ENCODE measurements at places on chromosomes 12 and 14.
A peak's percentile ranks its signal among the peaks of the same experiment; 100 is the strongest.

DNA sequence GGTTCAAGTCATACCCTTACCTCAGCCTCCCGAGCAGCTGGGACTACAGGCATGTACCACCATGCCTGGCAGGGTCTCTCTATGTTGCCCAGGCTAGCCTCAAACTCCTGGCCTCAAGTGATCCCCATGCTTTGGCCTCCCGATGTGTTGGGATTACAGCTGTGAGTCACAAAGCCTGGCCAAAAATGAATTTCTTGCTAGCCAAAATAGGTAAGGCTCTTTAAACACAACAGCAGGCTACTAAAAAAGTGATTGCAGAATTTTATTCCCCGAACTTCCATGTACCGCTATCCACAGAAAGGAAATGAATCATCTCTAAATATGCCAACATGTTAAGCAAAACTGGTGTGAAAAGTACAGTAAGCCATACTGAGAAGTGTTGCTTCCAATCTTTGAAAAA, 50.6 kb downstream of the WDHD1 start:
- DNase-seq = no peak

GRCh38 chr14:90656973-90657372, 159.3 kb downstream of the TTC7B start:
- DNase-seq = no peak

- no peak for DNase-seq
Measured at GRCh38 chr14:68937471-68938270, 41.4 kb downstream of the ACTN1 start.

- no peak for DNase-seq
Measured at GRCh38 chr14:65585216-65585615, 172.7 kb downstream of the FUT8 start.

GRCh38 chr14:100906420-100906819, 2.9 kb upstream of the RTL1 start:
- DNase-seq = no peak

DNA sequence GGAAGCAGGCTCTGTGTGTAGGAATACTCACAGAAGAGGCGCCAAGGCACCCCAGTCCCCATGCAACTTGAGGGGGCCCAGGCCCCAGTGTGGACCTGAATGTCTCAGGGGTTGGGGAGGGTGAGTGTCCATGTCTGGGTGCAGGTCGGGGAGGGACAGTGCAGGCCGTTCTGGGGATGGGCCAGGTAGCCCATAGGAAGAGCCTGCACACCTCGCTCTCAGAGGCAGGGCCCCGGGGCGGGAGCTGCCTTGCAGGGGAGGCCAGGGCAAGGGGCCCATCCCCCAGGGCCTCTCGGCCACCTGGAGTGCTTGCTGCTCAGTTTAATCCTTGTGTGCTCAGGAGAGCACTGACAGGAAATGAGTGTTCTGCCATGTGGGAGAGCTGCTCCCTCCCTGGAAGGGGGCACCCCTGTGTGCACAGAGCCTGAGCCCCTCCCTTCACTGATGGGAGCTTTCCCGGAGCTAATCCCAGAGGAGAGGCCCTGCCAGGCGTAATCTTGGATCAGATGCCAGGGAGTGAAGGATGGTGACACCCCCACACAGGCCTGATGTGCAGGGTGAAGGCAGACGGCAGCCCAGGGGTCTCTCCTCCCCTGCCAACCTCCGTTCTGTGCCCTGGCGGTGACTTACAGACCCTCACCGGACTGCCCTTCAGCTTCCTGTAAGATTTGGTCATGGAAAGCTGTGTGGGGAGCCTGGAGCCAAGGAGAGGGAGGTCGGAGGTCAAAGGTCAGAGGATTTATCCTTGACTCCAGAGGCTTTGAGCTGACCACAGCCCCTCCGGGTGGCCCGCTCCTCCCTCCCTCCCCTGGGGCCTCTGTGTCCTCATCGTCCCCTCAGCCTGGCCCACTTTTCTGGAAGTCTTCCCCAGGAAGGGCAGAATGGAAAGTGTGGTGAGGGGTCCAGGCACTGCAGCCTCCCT, 24.4 kb upstream of the FBRSL1 start:
- no peak for DNase-seq

DNA sequence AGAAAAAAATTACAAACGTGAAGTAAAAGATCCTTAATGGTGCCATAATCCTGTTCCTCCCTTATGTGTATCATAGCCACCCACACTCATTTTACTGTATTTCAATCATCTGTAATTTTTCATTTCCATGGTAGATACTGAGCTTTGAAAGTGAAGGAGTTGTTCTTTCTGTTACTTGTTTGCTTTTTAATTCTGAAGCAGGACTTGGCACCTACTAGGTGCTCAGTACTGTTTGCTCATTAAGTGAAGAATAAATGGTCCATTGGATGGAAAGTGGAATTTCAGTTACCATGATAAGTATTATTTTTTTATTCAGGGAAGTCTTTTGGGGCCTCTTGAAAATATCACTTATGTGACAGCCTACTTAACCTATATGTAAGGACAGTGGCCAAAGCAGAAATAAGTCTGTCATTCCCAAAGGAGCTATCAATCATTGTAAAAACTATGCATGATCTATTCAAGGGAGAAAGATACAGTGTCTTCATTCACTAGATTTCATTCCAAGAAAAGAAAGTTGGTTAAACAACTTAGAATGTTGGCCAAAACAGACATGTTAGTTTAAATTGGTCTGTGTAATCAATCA, 1244.4 kb upstream of the SEL1L start:
- no peak for DNase-seq

- DNase-seq = no peak
Measured at GRCh38 chr12:121748571-121749265, 36.2 kb downstream of the TMEM120B start.

- DNase-seq = no peak
Measured at GRCh38 chr12:2607881-2608607, 186.7 kb upstream of the FKBP4 start.

DNA sequence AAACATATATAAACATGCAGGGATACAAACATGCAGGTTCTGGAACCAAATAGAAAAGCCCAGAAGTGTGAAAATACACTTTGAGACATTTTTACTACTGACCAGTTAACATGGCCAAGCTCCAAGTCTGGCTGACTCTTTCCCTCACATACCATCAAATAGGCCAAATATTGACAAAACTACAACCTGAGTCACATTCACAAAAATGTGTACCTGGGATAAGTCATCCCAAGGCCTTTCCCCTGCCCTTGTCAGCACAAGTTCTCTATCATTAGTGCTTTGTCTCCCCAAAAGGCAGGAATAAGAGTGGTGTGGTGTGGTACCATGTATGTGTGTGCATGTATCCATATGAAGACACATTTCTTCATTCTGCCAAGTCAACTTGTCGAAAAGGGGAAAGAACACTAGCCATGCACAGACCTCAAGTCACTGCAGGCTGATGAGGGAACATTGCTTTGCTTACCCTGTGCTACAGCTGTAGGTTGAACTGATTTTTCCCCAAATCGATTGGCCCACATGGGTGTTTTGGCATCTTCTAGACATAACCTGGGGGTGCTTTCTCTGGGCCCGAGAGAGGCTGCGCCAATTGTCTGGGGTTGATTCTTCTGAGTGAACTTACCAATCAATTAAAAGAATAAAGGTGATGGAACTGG, 14.9 kb downstream of the HOXC4 start:
- DNase-seq = no peak

GRCh38 chr12:1811281-1811947, 9.0 kb upstream of the LRTM2 start:
- DNase-seq = no peak

GRCh38 chr12:92493816-92494215, 209.0 kb upstream of the PLEKHG7 start:
- no peak for DNase-seq

GRCh38 chr14:20110438-20110837, at the start of gene OR4K17:
Gene OR4K17 (plus strand): TSS chr14:20110739. CDS start chr14:20117500, 6,761 bp downstream.
- no peak for DNase-seq

DNA sequence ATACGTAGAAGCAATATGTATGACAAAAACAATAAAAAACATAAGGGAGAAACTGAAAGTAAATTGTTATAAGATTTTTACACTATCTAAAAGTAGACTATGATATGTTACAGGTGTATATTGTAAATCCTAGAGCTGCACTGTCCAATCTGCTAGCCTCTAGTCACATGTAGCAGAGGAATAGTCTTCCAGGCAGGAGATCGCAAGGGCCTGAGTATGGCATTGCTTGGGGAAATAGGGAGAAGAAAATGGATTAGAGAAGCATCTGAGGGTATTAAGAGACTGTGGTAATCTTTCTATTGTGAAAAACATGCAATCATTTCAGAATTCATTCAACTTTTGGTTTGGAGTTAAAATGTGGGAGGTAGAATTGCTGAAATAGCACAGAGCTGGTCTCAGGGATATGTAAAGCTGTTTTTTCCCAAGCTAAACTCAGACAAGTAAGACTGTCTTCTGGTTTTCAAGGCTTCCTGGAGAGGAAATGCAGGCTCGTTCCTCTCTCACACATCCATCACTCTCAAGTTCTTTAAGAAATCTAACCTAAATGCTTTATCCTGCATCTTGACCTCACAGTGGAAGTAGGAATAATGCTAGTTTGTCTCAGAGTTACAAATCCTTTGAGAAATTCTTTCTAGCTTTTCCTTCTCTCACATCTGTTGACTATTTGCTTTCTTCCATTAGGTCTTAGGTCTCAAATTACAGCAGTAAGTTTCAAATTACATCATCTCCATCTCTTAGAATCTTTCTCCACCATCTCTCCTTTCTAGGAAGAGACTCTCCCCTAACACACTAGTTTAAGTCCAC, 7.6 kb upstream of the CCDC184 start:
- no peak for DNase-seq

GRCh38 chr12:50828886-50829285, 13.8 kb upstream of the TMPRSS12 start:
- no peak for DNase-seq

DNA sequence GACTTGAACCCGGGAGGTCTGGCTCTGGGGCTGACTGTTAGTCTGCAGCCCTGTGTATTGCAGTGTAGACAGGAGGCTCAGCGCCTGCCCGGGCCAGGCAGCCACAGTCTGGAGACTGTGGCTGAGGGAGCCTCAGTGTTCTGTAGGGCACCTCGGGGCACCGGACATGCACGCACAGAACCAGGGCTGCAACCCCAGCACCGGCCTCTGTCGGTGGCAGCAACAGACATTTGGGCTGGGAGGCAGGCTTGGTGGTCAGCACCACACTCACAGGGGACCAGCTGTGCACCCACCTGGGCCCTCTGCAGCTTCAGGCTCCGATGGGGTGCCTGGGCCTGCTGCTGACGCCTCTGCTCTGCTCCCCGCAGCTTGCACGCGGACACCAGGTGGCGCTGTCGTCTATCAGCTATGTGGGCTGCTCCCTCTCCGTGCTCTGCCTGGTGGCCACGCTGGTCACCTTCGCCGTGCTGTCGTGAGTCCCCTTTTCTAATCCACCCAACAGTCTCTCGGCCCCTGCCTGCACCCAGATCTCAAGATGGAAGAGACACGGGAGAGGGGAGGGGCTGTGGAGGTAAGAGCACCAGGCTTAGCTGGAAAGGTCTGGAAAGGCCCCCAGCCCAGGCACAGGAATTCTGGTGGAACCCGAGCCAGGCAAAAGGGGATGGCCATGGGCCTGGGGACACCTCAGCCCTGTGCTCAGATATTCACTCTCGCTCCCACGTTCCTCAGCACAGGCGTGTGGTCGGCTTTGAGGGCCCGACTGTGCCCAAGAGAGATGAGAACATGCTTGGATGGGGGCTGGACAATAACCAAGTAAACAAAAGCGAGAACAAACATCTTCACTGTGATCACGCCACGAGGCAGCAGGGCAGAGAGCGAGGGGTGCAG, 151.0 kb downstream of the ADGRD1 start:
- DNase-seq = peak; percentile 81

DNA sequence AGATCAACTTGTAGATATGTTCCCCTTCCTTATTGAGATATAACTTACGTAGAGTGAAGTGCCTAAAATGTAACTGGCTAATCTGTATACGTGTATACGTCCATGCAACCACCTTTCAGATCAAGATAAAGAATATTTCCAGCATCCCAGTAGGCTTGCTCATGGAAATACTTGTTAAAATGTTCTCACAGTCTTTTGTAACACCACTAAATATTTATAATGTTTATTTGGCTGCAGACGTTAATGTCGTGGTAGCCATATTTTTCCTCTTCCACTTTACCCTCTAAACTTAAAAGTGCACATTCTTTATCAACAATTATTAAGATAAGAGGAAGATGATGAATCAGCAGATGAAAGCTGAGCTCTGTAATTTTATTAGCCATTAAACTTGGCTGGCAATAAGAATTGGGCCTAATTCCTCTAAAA, 447.4 kb downstream of the AEBP2 start:
- DNase-seq = no peak

DNA sequence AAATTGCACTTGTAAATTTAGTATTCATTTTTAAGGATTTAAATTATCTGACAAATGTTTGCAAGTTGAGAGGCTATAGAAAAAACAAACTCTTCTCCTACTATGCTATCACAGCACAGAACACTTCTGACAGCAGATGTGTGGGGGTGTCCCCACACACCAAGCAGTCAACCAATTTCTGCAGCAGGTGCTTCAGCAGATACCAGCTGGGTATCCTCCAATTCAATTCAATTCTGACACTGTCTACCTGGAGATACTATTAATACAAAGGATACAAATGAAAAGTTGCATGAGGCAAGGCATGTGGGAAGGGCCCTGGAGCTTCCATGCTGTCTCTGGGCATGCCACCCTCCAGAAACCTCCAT, 35.1 kb downstream of the PCNX1 start:
- DNase-seq = no peak

- DNase-seq = peak; percentile 15
Measured at GRCh38 chr12:131755305-131756113, 44.6 kb downstream of the SFSWAP start.

DNA sequence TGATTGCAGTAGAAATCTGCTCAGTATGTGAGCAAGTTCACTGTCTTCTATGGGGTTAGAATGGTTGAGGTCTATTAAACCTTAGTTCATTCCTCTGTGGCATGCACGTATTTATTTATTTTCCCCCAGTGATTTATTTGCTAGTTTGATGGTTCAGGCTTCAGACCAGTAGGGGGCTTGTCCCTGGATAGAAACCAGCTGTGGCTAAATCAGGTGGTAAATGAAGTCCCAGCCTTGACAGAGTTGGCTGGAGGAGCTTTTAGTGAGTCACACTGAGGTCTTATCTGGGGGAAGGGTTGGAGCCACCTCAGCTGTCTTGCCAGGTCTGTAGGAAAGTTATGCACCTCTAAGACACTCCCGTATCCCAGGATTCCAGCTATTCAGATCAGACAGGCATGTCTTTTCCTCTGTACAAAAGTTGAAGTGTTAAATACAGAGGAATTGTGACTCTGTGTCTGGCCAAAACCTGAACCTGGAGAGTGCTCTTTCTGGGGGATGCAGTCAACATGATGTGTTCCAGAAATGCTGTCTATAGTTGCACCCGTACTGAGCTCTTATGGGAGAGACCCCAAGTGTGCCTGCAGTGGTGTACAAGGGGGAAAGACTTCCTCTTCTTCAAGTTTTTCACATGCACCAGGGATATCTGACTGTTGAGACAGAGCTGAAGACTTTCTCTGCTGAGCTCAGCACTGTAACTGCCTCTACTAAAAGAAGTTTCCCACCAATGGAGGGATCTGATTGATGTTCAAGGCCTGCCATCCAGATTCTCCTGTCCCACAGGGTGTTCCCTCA, 1322.1 kb downstream of the TMEM121 start:
- no peak for DNase-seq

DNA sequence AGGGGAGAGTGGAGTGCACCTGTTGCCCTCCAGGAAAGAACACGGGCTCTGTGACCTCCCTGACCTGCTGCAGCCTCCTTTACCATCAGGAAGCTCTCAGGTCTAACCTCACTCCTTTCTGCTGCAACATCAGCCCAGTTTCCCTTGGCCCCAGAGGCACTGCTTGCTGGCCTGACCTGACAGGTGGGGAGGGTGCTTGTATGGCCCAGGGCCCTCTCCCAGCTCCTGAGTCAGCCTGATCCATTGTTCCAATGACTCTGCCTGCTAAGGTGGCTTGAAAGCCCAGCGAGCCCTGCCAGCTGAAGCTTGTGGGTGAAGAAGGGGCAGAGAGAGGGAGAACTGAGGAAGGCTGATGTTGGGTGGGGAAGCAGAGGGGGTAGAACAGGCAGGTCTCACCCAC, 13.2 kb upstream of the KRT78 start:
- DNase-seq = no peak

Measured in activated T-cell treated with anti-CD3 and anti-CD28 coated beads for 48 hours (primary cell).